ENCODE measurements at places on chromosomes 6 and 20.
A peak's percentile ranks its signal among the peaks of the same experiment; 100 is the strongest.

GRCh38 chr6:158711264-158711663, 61.4 kb downstream of the SYTL3 start:
- peak overlapping the region; percentile 25 for H3K4me3 ChIP-seq
- no peaks in the 10 kb centered on the region for H3K36me3 ChIP-seq
- no peaks in the 10 kb centered on the region for H3K4me1 ChIP-seq

GRCh38 chr6:137496909-137497720, 2.9 kb upstream of the OLIG3 start:
- H3K27me3 ChIP-seq = peaks cover 49% of the 10 kb centered on the region
- DNase-seq = no peak
- peak overlapping the region; percentile 26 for H3K4me3 ChIP-seq
- H3K36me3 ChIP-seq = no peaks in the 10 kb centered on the region
- no peaks in the 10 kb centered on the region for H3K4me1 ChIP-seq
- no peak overlapping the region for H3K27ac ChIP-seq

DNA sequence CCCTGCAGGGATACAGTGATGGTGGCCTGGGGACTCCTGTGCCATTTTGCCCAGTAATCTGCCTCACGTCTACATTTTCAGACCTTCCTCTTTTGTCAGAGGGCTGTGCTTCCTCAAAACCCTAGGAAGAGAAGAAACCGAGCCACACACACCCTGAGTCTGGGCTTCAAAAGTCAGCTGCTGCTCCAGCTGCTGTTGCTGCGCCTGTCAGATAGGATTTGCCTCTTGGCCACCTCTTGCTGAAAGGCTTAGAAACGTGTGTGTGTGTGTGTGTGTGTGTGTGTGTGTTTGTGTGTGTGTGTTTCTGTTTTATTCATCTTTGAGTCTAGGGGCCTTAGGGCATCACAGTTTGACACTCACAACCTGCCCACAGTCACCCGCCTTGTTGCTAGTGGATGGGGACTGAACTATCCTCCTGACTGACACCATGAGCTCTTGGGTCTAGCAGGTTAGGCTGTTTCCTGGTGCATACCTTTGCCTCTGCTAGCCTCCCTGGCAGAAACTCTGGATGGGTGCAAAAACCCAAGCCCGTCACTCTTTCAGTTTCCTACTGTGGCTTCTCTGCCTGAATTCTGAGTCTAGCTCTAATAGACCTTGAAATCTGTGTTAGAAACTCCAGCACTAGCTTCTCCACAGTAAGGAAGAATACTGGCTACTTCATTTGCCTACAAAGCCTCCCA, 94.9 kb upstream of the CEP85L start:
- H3K36me3 ChIP-seq = no peaks in the 10 kb centered on the region
- H3K27ac ChIP-seq = no peak overlapping the region
- peaks cover 10% of the 10 kb centered on the region for H3K4me1 ChIP-seq

GRCh38 chr6:13336553-13336952, 8.2 kb upstream of the TBC1D7 start:
- no peaks in the 10 kb centered on the region for H3K36me3 ChIP-seq
- H3K4me3 ChIP-seq = no peak overlapping the region
- peaks cover 8% of the 10 kb centered on the region for H3K4me1 ChIP-seq
- no peak for DNase-seq
- H3K27ac ChIP-seq = no peak overlapping the region

DNA sequence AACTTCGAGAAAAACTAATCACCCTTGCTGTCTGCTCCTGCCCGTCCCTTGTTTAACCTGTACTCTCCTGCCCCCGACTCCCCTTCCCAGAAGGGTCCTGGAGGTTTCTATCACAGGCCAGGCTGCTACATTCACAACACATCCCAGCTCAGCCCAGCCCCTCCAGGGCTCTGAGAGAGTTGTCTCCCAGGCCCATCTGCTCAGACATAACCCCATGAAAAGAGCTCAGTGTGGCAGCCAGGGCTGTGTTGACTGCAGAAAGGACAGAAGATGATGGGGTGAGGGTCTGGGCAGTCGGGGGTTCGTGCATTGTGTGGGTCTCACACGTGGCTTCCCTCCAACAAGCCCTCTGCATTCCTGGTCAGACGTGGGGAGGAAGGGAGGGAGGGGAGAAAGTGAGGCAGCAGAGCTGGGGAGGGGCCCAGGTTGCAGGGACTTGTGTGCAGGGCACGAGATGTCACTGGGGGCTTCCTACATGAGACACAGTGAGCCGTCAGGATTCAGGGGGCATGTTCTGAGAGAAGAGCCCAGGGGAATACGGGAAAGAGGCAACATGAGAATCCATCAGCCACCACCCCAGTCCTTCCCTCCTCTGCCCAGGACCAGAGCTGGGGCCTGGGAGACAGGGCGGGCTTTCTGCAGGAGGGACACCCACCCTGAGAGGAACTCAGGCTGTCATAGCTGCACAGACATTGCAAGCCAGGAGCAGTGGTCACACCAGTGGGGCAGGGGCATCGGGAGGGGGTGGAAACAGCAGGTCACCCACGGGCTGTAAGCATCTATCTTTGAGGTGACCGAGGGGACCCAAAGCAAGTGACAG, 372.9 kb downstream of the PREX1 start:
- no peaks in the 10 kb centered on the region for H3K36me3 ChIP-seq
- H3K27me3 ChIP-seq = no peaks in the 10 kb centered on the region
- no peaks in the 10 kb centered on the region for H3K4me1 ChIP-seq
- no peak overlapping the region for H3K4me3 ChIP-seq

DNA sequence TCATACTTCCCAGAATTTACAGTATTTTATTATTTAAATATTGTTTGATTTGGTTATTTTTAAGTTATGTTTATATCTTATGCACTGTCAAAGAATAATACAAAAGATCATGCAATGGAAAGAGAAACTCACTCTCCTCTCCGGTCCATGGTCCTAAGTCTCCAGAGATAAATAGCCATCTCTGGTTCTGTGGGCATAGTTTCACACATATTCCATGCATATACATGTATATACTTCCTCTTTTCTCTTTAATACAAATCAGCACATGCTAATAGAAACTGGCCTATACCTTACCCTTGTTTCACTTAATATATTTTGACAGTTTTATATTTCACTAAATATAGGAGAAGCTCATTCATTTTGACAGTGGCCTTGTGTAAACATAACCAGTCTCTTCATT, 901.7 kb upstream of the CITED2 start:
- H3K27me3 ChIP-seq = no peaks in the 10 kb centered on the region
- H3K4me1 ChIP-seq = peaks cover 7% of the 10 kb centered on the region
- H3K36me3 ChIP-seq = no peaks in the 10 kb centered on the region
- H3K27ac ChIP-seq = no peak overlapping the region

- H3K4me1 ChIP-seq = no peaks in the 10 kb centered on the region
- DNase-seq = no peak
- no peak overlapping the region for H3K27ac ChIP-seq
- H3K27me3 ChIP-seq = no peaks in the 10 kb centered on the region
- H3K4me3 ChIP-seq = no peak overlapping the region
These were observed 146.6 kb upstream of the AKIRIN2 start for GRCh38 chr6:87848616-87849015.

DNA sequence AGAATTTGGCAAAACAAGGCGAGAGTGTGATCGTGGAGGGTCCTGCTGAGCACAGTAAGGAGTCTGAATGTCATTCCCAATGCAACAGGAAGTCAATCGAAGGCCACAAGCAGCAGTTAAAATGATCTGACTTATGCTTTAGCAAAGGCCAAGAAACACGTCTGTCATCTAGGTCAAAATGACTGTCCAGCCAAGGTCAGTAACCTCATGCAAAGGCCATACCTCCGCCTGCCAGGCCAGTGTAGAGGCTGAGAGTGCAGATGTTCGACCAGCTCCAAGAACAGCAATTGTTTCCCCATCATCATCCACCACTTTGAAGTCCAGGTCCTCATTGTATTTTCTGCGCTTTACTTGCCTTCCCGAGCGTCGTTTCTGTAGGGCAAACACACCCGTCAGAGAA, 105.6 kb downstream of the CHD6 start:
- H3K27me3 ChIP-seq = no peaks in the 10 kb centered on the region
- H3K4me3 ChIP-seq = no peak overlapping the region
- H3K27ac ChIP-seq = no peak overlapping the region
- peaks cover 14% of the 10 kb centered on the region for H3K36me3 ChIP-seq
- no peak for DNase-seq

DNA sequence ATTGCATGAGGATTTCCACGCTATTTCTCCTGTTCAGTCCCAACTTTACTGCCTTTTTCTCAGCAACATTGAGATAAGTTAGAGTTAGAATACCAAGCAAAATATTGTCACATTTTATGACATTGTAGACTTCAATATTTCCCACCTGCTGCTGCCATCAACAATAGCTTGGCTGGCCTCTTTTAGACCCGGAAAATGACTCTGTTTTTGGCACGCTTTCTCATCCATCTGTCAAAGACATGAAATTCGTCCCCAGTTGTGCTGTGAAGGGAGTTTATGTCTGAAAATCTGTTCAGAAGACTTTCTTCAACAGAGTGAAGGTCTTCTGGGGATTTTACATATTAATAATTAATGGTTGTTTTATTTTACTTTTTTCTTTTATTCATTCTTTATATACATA, 857.3 kb downstream of the FRK start:
- no peak overlapping the region for H3K4me3 ChIP-seq
- H3K36me3 ChIP-seq = no peaks in the 10 kb centered on the region
- no peaks in the 10 kb centered on the region for H3K4me1 ChIP-seq
- no peak overlapping the region for H3K27ac ChIP-seq

DNA sequence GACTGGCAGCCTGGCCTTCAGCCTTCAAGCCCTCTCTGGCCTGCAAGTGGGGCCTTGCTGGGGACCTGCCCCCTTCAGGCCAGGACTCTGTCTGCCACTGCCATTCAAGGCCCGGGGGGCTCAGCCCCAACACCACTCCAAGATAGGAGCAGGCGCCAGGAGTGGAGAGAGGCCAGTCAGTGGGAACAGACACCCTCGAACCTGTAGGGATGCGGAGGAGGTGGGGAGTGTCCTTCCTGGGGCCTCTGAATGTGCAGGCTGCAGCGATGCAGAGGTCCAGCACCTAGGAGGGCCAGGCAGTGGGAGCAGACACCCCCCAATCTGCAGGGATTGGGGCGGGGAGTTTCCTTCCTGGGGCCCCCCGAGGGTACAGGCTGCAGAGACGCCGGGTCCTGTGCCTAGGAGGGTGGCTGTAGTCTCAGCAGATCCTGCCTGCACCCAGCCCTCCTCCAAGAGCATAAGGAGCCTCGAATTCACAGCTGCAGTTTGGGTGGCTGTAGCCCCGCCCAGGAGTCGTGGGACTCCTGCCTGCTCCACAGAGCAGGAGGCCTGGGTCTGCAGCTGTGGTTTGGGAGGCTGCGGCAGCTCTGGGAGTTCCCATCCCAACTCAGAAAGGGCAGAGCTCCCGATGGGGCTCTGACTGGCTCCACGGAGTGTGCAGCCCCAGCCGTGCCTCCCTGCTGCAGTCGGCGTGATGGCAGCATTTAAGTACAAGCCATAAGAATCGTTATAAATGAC, 33.1 kb downstream of the NR2E1 start:
- no peak overlapping the region for H3K27ac ChIP-seq
- H3K4me1 ChIP-seq = no peaks in the 10 kb centered on the region
- no peak overlapping the region for H3K4me3 ChIP-seq

GRCh38 chr6:48535582-48536009, 424.6 kb upstream of the PTCHD4 start:
- no peak for DNase-seq
- H3K4me3 ChIP-seq = no peak overlapping the region
- H3K27me3 ChIP-seq = no peaks in the 10 kb centered on the region
- no peaks in the 10 kb centered on the region for H3K36me3 ChIP-seq
- no peaks in the 10 kb centered on the region for H3K4me1 ChIP-seq

DNA sequence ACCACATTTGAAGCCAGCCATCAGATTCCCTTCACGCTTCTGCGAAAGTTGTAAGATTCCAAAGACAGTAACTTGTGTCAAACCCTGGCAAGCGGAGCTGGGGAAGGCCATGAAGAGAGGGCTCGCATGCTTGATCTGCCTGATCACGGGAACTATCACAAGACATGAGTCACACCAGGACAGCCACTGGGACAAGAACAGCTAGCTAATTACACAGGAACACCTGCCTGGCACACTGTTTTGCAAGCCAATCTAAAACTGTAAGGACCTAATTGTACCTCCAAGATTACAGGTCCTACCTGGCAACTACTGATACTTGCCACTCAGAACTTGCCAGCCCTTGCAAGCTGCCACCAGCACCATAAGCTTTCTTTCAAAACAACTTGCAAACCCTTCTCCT, 289.3 kb downstream of the KIF16B start:
- H3K4me1 ChIP-seq = no peaks in the 10 kb centered on the region
- no peak for DNase-seq
- H3K4me3 ChIP-seq = no peak overlapping the region
- no peak overlapping the region for H3K27ac ChIP-seq

GRCh38 chr20:10240655-10241054, 22.0 kb downstream of the SNAP25 start:
- DNase-seq = no peak
- no peak overlapping the region for H3K4me3 ChIP-seq
- H3K4me1 ChIP-seq = no peaks in the 10 kb centered on the region
- no peaks in the 10 kb centered on the region for H3K36me3 ChIP-seq

DNA sequence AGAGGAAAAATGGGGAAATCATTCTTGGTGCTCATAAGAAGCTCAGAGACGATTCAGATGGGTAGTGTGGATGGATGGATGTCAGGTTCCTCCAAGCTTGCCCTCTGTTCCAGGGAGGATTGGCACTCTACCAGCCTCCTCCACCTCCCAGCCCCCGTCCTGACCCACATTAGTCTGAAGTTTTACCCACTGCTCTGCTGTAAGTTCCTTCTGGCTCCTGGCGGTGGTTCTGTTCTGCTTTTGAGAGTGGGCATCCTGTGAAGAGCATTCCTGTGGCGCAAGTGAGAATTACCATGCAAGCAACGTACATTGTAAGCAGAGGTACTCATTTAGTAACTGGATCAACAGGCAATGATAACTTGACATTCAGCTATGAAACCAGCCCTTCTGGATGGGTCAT, 103.4 kb downstream of the SYNDIG1 start:
- no peaks in the 10 kb centered on the region for H3K36me3 ChIP-seq
- no peak overlapping the region for H3K27ac ChIP-seq
- H3K4me1 ChIP-seq = no peaks in the 10 kb centered on the region
- no peak for DNase-seq

DNA sequence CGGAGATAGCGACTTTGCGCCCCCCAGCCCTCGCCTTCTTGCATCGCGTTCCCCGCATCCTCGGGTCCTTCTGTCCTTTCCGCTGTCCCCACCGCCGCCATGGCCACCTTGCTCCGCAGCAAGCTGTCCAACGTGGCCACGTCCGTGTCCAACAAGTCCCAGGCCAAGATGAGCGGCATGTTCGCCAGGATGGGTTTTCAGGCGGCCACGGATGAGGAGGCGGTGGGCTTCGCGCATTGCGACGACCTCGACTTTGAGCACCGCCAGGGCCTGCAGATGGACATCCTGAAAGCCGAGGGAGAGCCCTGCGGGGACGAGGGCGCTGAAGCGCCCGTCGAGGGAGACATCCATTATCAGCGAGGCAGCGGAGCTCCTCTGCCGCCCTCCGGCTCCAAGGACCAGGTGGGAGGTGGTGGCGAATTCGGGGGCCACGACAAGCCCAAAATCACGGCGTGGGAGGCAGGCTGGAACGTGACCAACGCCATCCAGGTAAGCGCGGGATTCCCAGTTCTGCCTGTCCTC, 401 bp downstream of the SLC32A1 start:
- no peaks in the 10 kb centered on the region for H3K36me3 ChIP-seq
- no peak overlapping the region for H3K4me3 ChIP-seq
- DNase-seq = no peak

- no peak for DNase-seq
- H3K27ac ChIP-seq = no peak overlapping the region
- no peaks in the 10 kb centered on the region for H3K27me3 ChIP-seq
- no peak overlapping the region for H3K4me3 ChIP-seq
- H3K4me1 ChIP-seq = peaks cover 28% of the 10 kb centered on the region
These were observed 23.1 kb downstream of the ELOVL2 start for GRCh38 chr6:11021003-11021402.

Measured in right atrium auricular region (tissue), 2 donors.